Cortex of kidney (tissue), 1 donor: ENCODE measurements at places on chromosomes 1 and 21.

- no peak for DNase-seq
Observed at GRCh38 chr1:45035631-45036301, 23.7 kb downstream of the UROD start.

DNA sequence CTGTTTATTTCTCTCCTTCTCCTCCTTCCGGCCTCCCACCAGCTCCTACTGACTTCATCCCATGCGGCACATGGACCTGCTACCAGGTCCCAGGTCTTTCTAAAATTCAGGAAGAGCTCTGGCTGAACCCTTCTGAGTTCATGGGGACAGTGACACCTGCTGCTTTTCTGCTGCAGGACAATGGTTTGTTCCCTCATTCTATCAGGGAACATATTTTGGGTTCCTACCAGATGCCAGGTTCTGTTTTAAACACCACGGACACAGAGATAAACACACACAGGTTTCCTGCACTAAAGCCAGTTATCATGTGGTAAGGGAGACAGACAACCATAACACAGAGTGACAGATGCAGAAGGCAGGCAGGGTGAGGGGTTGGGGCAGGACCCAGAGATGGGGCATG is 114.0 kb upstream of the RAB4A start:
- DNase-seq, result no peak

DNA sequence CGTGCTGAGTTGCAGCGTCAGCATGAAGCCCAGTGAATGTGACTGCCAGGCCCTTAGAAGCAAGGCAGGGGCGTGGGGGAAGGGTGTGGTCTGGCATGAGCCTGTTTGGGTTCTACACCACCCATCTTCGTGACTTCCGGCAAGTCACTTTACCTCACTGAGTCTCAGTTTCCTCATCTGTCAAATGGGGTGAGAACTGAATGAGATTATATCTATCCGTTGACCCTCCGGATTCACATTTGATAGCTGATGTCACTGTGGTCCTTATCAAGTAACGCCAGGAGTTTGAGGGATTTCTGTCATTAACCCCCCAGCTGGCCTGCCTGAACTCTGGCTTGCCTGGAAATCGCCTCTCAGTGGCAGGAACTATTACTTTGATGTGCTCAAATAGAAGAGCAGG is 15.6 kb downstream of the MRPL37 start:
- DNase-seq, result no peak

DNA sequence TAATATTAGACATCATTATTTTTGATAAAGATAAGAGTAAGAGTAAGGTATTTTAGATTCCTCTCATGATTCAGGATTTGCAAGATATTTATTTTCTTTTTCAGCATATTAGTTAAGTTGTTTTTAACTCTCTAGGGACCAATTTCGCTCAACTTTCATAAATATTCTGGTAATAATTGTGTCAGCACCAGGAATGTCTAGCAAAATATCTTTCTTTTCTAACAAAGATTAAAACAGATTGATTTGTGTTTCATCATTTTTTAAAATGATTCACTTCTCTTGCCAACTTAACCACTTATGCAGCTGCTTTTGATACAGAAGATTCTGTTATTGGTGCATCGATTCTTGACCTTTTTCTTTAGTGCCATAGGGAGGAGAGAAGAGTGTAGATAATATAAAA is 172.8 kb upstream of the PTGFR start:
- no peak for DNase-seq

DNA sequence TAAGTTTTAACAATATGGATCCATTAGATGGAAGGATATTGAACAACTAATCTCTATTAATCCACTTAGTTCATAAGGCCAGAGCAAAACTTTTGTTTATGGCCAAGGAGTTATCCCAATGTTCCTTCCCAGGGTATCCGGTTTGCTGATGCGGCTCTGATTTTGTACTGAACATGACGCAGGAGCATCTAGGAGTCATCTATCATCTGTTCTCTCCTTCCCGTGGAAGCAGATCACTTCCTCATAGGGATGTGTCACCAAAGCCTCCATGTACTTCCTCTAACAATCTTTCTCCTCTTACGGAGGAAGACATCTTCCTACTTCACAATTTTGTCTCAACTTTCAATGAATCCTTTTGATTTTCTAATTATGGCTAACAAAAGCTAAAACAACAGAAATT is 206.6 kb downstream of the APP start:
- no peak for DNase-seq

- no peak for DNase-seq
Observed at GRCh38 chr1:115980998-115981993, 5.0 kb downstream of the SLC22A15 start.

- no peak for DNase-seq
Observed at GRCh38 chr1:158003406-158003800, 10.0 kb downstream of the KIRREL1 start.
